SK-N-SH treated with all-trans-retinoic acid at 6 μM for 48 hours (cell line): ENCODE measurements at places on chromosomes 3 and 15.

GRCh38 chr3:16587047-16587680, 18.1 kb downstream of the DAZL start:
- ATAC-seq: peak; percentile 34; the same call in 1 of the 3 replicates

- ATAC-seq: peak; percentile 66
Observed at GRCh38 chr15:65032801-65033537, 3.5 kb upstream of the MTFMT start.

DNA sequence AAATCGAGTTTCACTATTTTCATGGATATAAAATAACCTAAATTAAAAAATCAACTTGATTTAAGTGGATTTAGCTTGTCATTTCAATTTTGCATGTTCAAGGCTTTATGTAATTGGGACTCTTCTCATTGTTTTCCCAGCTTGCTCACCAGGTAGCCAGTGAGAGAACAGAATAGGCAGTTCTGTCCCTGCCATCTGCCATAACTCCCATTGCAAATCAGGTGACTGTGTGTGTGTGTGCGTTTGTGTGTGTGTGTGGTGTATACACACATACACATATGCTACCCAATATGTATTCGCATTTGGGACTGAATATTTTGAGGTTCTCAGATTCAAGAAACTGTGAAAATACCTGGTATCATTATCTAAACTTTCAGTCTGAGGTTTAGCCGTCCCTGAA, 1069.8 kb downstream of the IGSF11 start:
- ATAC-seq: no peak

- no peak for ATAC-seq
Observed at GRCh38 chr3:13142552-13143380, 69.5 kb upstream of the IQSEC1 start.

DNA sequence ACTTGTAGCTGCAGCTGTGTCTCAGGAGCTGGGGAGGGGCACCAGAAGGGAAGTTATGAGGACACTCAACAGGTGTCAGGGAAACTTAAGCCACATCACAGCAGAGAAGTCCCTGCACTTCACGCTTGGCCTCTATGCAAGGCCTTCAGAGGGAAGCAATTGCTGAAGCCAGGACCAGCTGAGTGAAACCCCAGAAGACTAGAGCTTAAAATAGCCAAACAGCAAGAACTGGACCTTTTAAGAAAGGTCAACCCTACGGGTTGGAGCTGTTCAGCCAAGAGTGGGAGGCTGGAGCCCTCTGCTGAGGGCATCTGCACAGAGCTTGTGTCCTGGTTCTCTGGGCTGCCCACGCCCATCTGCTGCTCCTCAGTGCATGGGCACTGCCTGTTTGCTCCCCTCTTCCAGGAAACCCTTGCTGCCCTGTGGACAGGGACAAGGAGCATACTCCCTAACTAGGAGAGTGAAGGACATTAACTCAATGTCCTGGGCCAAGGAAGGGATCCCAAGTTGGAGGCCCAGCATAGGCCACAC, 3.9 kb upstream of the GRAMD2A start:
- no peak for ATAC-seq

DNA sequence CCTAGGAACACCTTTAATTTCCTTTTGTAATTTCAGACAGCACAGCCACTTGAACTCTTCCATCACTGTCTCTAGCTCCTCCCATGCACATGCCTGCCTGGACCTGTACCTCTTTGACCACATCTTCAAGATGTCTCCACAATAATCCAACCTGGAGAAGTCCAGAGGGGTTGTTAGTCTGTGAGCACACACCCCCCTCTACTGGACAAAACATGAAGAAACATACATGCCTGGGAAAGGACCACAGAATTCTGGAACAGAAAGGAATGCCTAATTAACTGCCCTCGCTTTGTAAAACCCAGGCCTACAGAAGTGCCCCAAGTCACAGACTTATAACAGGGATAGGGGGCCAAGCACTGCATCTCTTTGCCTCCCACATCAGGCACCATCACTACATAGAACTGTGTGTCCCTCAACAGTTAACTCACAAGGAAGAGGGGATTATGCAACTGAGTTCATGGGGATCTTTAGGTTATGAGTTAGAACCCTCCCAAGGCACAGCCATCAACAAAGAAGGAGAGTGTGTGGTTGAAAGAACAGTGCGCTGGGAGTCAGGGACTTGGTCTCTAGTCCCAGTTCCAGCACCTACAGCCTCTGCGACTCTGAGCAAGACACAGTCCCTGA, 61.7 kb downstream of the FMN1 start:
- peak; percentile 75 for ATAC-seq

DNA sequence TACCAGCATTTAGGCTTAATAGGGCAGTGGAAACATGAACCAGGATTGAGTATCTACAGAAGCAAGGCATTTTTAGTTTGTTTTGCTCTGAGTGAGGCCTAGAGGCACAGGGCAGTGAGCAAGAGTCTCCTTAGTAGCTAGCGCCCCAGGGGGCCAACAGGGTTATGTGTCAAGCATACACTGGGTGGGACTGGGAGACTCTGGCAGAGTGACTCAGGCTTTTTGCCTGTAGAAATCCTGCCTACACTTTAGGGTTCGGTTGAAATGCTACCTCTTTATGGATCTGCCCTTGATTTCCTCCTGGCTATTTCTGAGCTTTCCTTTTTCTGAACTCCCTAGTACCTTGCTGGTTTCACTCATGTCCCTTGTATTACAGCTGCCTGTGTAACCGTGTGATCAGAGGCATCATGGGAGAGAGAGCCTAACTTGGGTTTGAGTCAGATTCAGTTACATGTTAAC, 72.2 kb downstream of the TOP2B start:
- ATAC-seq: peak; percentile 82

GRCh38 chr3:13866041-13866965, 13.6 kb downstream of the WNT7A start:
- no peak for ATAC-seq

DNA sequence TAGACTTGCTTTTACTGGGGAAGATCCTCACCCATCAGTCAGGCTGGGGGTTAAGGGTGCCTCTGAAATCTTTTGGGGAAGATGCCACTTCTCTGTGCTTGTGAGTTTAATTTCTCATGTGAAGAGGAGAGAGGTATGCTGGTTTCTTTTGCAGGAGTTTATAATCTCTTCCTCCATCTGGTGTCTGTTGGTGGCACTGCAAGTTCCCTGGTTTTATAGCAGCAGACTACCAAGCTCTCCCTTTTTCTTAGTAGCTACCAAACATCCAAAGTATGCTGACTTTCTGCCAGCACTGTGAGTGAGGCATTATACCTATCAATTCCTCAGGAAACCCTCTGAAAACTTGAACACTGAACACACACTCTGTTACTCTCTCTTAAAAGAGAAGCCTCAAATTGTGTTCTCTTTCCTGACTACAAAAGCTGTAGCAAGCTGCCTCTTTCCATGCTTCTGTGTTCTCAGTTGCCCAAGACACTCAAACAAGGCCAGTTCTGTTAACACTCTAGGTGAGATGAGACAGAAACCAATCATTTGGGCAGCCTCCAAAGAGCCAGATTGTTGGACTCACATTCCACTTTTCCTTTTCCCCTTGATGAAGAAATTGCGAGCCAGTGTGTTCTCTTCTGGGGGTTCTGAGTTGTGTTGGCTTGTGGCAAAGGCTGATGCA, 299.5 kb downstream of the GAP43 start:
- peak; percentile 78 for ATAC-seq

GRCh38 chr3:77795013-77795412, 755.1 kb downstream of the ROBO2 start:
- no peak for ATAC-seq

GRCh38 chr15:39944726-39945125, 10.8 kb downstream of the EIF2AK4 start:
- peak; percentile 49 for ATAC-seq

- ATAC-seq: no peak
Observed at GRCh38 chr15:82805994-82806406, at the start of gene FSD2. TSS of gene FSD2 (minus strand) at chr15:82806069. CDS start at chr15:82787390, 18,679 bp downstream.

DNA sequence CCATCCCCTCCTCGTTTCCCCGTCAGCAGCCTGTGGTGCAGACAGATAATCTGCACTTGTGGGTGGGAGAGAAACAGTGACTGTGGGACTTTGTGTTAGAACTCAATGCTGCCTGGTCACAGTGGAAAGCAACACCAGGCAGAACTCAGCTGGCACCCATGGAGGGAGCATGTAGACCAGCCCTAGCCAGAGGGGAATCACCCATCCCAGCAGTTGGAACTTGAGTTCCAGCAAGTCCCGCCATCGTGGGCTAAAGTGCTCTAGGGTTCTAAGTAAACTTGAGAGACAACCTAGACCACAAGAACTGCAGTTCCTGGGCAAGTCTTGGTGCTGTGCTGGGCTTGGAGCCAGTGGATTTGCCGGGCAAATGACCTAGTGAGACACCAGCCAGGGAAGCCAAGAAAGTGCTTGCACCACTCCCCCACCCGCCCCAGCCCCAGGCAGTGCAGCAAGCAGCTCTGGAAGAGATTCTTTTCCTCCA, 24.4 kb downstream of the ISG20 start:
- ATAC-seq: no peak

- peak; percentile 69 for ATAC-seq
Observed at GRCh38 chr3:107661447-107662123, 138.8 kb downstream of the BBX start.

- no peak for ATAC-seq
Observed at GRCh38 chr3:116897382-116897781, 187.8 kb downstream of the TUSC7 start.

- no peak for ATAC-seq
Observed at GRCh38 chr3:107384428-107384827, 7.2 kb downstream of the CCDC54 start.

DNA sequence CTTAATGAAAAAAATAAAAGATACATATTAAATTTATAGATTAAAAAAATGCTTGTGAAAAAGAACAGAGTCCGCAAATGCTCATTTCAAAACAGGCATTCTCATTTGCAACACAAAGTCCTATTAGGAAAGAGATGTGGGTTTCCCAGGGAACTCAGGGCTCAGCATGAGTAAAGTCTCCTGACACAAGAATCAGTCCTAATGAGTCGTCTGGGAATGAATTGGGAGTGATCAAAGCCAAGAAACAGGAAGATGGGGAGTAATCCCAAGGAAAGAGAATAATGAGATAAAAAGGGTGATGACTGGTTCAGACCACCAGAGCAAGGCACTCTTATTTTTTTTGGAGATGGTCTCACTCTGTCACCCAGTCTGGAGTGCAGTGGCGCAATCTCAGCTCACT, 443.7 kb downstream of the NR2F2 start:
- ATAC-seq: no peak

DNA sequence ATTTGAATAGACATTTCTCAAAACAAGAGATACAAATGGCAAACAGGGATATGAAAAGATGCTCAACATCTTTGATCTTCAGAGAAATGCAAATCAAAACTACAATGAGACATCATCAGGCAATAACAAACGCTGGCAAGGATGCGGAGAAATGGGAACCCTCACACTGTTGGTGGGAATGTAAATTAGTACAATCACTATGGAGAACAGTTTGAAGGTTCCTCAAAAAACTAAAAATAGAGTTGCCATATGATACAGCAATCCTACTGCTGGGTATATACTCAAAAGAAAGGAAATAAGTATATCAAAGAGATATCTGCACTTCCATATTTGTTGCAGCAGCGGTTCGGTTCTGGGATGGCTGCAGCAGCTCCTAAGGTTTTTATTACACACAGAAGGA, 16.8 kb upstream of the LARS2 start:
- ATAC-seq: no peak

DNA sequence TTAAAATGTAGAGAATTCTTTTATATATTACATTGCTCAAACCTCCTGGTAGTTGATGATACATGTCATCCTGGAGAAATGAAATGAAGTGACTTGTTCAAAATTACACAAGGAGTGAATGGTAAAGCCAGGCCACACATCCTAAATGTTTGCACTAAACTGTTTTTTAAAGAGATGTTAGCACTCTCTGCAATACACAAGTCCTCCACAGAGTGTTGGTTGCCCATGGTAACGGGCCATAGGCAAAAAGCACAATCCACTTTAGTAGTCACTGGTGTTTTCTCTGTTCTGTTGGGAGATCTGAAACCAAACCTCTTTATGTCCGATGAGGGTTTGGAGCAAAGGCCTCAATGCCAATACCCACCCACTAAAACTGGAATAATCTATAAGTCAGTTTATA, 907.4 kb downstream of the NTRK3 start:
- peak; percentile 82 for ATAC-seq

DNA sequence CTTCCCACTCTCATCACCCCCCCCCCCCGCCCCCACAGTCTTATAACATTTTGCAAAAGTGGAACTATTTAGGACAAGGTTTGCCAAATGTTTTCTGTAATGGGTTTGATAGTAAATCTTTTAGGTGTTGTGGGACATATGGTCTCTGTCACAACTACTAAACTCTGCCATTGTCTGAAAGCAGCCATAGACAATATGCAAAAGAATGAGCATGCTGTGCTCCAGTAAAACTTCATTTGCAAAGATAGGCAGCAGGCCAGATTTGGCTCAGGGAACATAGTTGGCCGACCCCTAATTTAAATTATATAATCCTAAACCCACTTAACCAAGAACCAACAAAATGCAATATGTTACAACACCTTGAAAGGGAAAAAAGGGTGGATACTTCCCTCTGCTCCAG, 46.4 kb downstream of the TIPARP start:
- ATAC-seq: no peak

DNA sequence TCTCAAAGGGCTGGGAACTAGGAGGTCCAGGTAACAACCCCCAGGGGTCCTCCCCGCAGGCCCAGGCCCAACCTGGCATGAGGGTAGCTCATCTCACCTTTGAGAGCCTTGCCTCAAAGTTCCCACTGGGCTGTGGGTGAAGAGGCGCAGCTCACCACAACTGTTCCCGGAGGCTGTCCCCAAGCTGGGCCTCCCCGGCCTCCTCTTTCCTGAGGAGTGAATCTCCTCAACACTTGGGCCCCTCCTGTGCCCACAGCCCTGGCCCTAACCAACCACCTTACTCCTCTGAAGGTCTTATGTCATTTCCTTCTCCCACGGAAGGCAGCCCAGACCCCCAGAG, 27.5 kb upstream of the CORO2B start:
- no peak for ATAC-seq

- ATAC-seq: peak; percentile 73
Observed at GRCh38 chr15:30043211-30043655, 39.5 kb upstream of the GOLGA8J start.

DNA sequence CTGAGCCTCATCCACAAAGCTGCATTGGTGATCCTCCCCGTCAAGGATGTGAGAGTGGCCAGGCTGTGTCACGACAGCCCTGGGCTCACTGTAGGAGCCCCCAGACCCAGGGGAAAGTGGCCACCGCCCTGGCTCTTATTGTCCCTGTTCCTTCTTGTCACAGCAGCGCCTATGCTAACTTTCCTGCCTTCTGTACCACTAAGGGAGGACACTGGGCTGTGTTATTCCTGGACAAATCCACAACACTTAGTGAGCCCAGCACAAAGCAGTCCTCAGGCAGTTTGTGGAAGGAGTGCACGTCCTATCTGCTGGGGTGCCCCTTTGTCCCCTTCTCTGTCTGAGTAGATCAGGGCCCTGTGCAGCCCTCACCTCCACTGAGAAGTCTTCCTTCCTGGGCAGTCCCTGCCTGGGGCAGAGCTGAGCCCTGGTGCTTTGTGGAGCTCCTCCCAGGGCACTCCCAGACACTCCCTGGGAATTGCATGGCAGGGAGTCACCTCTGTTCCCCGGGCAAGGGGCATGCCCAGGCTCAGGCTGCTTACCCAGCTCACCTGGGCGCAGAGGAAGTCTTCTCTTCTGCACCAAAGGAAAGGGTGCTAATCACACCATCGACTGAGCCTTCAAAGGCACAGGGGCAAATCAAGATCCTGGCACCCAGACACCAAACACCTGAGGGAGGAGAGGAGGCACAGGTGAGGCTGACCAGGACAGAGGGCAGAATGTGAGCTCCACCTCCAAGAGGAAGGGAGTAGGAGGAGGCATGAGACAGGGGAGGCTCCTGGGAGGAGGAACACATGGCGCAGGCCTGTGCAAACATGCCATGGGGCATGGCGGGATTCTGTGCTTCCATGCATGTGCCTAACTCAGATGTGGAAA, 138.7 kb downstream of the KLF13 start:
- ATAC-seq: no peak
